ENCODE measurements at places on chromosomes 11 and 22.

DNA sequence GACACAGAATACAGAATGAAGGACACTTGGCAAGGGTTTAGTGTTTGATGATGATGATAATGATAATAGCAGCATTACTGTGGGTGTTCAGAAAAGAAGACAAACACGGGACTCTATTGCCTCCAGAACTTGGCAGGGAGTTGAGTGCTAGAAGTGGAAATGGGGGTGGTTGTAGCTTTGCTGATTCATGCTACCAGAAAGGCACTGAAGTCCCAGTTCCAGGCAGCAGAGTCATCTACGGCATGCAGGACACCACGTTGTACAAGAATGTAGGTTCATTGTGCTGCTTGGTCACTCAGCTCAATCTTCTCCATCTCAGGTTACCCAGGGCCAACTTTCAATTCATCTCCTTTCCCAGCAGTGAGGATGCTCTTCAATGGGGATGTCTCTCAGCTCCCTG is 115.7 kb downstream of the NTM start:
- no peak for DNase-seq

GRCh38 chr22:39490135-39490798 is 11.8 kb upstream of the MIEF1 start:
- peak; percentile 89 for DNase-seq

DNA sequence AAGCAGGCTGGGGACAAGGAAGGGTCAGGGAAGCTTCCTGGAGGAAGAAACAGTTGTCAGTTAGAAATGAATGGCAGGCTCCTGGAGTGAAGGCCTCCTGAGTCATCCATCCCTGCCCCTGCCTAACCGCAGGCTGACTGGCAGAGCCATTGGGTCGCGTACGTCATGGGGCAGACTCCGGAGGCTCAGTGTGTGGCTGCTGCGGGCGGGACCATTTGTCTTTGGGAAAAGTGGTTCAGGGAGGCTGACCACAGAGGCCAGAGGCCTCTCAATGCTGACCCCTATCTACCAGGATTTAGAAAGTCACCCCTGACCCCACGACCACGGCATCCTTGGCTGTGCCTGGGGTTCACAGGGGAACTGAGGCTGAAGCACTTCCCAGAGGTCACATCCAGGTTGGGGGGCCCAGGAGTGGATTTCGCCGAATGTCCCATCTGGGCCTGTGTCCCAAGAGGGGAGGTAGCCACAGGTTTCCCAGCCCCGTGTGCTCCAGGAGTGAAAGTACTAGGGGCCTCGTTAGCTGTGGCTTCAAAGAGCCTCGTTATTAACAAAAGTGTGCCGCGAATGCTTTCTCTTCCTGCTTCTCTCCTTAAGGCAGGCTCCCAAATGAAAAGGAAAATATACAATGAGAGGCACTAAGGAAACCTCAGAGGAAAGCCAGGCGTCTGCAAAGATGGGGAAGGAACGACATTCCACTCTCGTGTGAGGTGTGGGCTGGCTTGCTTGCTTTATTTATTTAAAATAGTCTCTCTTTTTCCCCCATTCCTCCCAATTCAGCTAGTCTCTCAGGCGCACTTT is 58.9 kb downstream of the FLRT1 start:
- peak; percentile 40 for DNase-seq

DNA sequence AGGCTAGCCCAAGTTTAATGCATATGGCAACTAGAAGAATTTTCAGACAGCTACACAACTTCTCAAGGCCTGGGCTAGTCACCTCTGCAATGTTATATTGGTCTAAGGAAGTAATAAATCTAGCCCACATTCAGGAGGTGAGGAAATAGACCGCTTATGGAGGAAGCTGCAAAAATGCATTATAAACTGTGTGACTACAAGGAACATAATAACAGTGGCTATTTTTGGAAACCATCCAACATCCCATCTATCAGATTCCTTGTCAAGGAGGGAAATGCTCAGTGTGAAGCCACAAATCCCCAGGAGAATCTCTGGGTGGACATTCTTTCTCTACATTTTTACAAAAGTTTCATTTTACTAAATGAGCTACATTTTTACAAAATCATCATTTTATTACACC is 76.1 kb downstream of the BBOX1 start:
- no peak for DNase-seq

DNA sequence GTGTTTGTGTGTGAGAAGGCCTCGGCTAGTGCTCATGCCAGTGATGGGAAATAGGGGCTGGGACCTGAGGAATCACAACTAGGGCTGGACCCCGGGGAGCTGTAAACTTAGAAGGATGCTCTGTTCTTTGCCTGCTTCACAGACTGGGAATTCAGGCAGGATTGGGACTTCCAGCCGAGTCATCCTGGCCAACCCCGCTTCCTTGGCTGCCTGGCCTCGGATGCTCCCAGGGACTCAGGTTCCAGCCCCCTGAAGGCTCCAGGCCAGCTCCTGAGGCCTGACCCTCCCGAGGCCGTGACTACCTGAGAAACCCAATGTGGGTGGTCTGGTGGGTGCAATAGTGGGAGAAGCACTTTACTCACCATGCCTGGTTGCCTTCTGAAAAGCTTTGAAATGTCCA is 44.7 kb downstream of the IRAG1 start:
- no peak for DNase-seq

DNA sequence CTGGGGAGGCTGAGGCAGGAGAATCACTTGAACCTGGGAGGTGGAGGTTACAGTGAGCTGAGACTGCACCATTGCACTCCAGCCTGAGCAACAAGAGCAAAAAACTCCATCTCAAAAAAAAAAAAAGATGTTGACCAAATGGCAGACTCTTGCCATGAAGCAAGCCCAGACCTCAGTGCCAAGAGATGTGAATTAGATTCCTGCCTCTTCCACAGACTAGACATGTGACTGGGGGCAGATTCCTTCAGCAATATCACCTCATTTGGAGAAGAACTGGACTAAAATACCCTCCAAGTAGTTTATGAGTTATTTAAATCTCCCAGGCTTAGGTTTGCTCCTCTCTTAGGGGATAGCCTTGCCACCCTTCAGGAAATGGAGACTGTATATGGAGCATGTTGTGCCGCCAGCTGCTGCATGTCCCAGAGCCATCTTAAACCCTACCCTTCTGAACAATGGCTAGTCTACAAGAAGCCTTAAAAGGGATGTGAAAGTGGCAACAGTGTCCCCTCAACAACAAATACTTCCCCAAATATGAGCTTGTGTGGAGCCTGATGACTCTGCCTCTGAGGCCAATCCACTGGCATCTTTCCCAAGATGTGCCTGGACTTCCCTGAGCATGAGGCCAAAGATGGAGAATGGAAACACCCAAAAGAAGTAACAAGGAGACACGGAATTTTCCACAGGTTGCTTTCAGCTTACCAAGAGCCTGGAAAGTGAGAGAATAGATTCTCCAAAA is 763 bp upstream of the MS4A7 start:
- no peak for DNase-seq

GRCh38 chr22:46274381-46274780 is 6.6 kb downstream of the TTC38 start:
- no peak for DNase-seq

GRCh38 chr22:45698094-45698493 is 26.5 kb downstream of the ATXN10 start:
- DNase-seq = no peak

DNA sequence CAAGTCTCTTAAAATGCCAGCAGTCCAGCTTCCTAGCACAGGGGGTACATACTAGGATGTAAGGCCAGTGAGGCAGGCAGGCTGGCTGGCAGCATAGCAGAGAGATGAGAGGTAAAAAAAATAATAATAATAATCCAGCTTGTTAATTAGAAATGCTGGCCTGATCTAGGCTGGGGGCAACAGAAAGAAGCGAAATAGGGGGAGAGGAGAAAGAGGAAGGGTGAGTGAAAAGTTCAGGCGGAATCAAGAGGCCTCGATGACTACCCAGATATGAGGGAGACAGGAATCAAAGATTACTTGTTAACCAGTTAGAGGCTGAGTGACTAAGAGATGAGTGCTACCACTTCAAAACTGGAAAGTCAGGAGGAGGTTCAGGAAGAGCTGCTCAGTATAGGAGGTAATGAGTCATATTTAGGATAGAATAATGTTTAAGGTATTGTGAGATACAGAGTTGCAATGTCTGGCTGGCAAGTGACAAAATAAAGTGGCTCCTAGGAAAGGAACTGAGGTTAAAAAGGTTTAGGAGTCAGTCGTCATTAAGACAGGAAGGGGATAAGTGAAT is 2.8 kb downstream of the ALKBH8 start:
- no peak for DNase-seq

- DNase-seq = no peak
These were observed 33.0 kb upstream of the TH start for GRCh38 chr11:2204361-2205213.

GRCh38 chr22:45889093-45889538 is 87.8 kb downstream of the WNT7B start:
- no peak for DNase-seq

DNA sequence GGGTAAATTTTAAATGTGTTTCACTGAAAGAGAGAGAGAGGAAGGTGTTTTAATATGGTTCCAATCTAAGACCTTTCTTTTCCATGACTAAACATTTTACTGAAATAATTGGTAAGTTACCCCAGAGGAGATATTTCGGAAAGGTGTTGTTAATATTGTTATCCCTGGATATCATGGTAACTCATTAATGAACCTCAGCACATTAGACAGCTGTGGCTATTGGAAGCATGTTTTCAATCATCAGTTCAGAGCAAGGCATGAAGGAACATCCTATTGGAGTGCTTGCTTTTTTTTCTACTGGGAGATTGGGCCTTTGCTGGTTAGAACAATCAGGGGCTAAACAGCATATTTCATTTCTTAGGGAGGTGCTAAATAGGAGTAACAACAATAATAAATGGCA is 11.8 kb downstream of the BARX2 start:
- no peak for DNase-seq

DNA sequence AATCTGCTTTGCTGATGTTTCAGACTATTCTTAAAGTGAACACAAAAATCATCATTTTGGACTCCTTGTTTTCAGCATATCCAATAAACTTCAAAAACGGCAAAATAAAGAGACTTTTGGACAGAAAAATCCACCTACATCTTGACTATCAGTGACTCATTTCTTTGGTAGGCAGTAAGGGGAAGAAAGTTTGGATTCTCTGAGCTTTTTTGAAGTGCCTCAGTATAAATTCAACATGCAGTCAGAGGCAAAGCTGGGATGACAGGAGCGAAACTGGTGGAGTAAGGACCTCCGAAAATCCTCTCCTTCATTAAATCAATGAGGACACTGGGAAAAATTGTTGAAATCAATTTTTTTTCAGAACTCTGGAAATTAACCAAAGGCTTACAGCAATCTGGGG is 29.7 kb downstream of the EFCAB6 start:
- DNase-seq = no peak

- DNase-seq = no peak
These were observed 32.7 kb upstream of the PARVG start for GRCh38 chr22:44147821-44148574.

DNA sequence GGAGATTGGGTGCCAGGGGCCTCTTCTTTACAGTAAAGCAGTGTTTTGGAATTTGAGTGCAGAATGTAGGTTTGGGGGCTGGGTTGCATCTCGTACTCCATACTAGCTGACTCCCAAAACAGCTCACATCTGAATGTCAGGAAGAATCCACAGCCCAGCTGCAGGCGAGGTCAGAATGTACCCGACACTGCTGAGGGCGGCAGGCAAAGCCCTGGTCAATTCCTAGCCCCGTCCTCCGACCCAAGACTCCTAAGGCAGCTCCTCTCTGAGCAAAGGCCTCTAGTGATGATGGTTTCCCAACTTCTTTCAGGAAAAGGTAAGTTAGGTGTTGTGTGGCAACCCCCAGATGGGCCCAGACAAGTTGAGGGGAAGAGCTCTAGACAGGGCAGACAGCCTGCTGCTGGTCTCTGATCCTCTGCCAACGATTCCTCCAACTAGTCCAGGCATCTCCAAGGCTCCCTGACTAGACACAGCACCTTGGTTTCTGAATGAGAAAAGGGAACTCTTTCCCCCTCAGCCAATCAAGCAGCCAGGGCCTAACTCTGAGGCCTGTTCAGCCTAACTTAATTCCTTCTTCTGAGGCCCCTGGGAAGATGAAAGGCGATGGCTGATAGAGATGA is 8.6 kb downstream of the LARGE2 start:
- DNase-seq = no peak

- no peak for DNase-seq
These were observed 13.6 kb upstream of the RAB3IL1 start for GRCh38 chr11:61930933-61931332.

DNA sequence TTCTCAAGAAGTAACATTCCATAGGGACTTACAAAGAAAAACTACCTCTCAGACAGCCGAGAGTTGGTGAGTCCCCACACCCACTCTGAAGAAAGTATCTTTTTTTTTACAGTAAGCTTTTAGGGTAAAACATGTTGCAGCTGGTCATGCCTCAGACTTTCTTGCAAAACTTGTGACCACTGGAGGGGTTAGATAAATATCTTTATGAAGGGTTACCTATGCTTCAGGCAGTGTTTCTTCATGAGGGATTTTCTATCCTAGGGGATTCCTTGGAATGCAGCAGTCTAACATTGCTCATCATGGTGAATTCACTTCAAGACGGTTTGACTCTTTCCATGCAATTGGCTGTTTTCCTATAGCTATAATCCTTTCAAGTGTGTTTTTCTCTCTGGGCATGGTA is 20.8 kb upstream of the SNX19 start:
- no peak for DNase-seq

- DNase-seq = no peak
These were observed 74.7 kb upstream of the SESN3 start for GRCh38 chr11:95305705-95306104.

GRCh38 chr22:37208401-37209139 is 3.7 kb downstream of the SSTR3 start:
- DNase-seq = no peak

- DNase-seq = peak; percentile 5
These were observed 33.8 kb downstream of the SYT13 start for GRCh38 chr11:45252134-45252856.

GRCh38 chr22:29867851-29868250 is 15.1 kb upstream of the MTMR3 start:
- no peak for DNase-seq

DNA sequence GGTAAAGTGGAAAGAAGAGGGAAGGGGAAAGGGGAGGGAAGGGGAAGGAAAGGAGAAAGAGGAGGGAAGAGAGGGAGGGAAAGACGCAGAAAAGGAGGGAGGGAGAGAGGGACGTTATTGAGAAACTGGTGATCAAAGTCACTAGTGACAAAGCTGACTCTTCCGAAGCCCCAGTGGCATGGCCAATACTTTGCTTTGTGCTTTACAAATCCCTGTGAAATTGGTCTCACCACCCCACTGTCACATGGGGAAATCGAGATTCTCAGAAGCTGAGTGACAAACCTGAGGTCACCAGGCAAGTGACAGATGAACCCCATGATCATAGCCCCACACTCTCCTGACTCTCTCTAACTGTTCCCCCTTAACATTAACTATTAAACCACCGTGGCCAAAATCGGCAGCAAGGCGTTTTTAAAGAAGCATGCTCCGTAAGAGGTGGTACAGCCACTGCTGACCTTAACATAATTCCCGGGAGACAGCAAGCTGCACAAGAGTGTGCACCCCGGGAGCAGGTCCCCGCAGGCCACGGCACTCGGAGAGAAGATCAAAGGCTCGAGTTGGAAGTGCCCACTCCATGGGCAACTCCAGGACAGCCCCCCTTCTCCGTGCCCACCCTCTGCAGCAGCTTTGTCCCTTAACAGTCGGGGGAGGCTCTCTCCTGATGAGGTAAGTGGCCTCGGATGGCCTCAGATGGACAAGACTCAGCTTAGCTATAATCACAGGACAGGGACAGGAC is 34.8 kb downstream of the CELSR1 start:
- no peak for DNase-seq

All from CD4-positive, alpha-beta T cell treated with Interleukin-1 beta for 1 hour (primary cell).